ENCODE measurements at places on chromosomes 6 and 20.

DNA sequence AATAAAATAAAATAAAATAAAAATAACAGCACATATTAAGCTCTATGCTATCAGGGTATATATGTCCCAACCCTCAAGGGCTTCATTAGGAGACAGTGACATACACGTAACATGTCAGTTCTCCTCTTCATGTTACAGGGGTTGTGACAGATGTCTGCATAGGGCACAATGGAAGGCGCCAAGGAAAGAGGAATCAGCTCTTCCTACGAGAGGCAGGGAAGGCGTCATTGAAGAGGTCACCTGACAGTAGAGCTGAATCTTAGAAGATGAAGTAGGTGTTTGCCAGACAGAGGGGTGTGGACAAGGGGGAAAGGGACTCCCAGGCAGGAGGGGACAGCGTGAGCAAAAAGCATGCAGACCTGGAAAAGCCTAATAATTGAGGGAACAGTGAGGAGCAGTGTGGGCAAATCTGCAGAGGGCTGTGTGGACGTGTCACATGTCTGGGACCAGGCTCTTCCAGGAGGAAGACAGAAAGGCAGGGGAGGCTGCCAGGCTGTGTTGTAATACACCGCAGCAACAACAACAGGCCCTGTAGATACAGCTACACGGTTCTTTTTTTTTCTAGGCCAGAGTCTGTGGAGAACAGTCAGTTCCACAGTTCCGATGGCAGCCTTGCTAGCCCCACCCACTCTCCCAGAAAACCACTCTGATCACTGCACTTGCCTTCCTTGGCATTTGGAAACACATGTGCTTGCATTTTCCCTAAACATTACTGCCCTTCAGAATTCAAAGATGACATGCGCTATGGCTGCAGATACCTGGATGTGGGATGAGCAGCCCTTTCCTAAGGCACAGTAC is 2.5 kb upstream of the FKBP5 start:
- DNase-seq: no peak

GRCh38 chr20:39935901-39936300 is 753.1 kb downstream of the MAFB start:
- DNase-seq: no peak

DNA sequence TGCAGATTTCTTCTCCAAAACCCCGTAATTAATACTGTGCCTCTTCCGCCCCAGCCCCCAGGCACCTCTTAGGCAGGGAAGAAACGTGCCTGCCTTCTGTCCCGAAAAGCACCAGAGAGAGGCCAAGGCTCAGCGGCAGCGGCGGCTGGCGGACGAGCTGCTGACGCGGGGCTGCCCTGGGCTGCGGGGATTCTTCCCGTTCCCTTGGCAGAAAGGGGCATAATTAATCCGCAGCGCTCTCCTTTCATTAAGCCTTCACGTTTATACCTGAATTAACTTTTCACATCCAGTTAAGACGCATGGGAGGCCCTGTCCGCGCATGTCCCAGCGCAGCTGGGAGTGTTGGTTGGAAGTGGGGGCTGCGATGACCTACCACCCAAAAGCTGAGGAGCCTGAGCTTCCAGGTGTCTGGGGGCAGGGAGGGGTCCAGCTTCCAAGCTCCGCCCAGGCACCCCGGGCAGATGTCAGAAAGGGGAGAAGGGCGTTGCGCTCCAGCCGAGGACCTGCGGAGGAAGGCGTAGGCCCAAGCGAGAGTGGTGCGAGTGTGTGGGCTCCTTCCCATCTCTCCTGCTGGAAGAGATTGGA is 167.4 kb upstream of the LRFN2 start:
- DNase-seq: no peak

DNA sequence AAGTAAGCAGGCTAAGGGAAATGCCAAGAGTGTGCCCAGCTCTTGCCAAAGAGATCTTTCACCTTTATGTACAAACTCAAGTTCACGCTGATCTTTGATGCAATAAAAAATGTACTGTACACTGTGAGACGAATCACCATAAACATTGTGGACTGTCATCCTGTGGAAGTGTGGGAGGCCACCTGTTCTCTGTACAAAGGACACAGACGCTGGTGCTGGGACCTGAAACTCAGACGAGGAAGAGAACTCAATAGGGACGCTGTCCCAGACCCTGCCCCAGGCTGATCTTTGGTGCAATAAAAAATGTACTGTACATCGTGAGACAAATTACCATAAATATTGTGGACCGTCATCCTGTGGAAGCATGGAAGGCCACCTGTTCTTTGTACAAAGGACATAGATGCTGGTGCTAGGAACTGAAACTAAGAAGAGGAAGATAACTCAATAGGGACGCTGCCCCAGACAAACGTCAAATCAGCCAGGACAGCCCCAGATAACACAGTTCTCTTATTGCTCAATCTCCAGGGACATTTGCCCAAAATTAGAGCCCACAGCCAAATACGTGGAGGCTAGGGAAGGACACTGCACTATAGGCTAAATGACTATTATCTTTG is 312.7 kb upstream of the SGK1 start:
- DNase-seq: no peak

- DNase-seq: no peak
Observed at GRCh38 chr6:73513496-73513854, 7.4 kb downstream of the EEF1A1 start.

- no peak for DNase-seq
Observed at GRCh38 chr6:151807513-151808370, at the start of gene ESR1. Gene ESR1, plus strand, starts transcription at chr6:151807682. Its CDS starts 231 bp downstream, at chr6:151807913.

DNA sequence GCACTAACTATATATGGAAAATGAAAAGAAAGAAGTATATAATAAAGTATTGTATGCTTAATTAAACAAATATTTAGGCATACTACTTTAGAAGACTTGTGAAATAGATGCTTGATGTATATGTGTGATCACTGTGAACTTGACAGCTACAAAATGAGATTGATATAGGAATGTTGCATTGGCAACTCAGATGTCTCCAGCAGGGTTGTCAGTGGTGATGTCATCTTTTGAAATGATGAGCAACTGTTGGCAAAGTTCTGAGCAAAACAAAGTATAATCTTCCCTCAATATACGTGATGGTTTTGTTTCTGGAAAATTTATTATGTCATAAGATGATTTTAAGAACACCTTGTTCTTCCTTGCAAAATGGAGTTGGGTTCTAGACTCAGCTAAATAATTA is 133.8 kb downstream of the ARID1B start:
- no peak for DNase-seq

- no peak for DNase-seq
Observed at GRCh38 chr6:139175389-139175948, 40.6 kb downstream of the HECA start.

DNA sequence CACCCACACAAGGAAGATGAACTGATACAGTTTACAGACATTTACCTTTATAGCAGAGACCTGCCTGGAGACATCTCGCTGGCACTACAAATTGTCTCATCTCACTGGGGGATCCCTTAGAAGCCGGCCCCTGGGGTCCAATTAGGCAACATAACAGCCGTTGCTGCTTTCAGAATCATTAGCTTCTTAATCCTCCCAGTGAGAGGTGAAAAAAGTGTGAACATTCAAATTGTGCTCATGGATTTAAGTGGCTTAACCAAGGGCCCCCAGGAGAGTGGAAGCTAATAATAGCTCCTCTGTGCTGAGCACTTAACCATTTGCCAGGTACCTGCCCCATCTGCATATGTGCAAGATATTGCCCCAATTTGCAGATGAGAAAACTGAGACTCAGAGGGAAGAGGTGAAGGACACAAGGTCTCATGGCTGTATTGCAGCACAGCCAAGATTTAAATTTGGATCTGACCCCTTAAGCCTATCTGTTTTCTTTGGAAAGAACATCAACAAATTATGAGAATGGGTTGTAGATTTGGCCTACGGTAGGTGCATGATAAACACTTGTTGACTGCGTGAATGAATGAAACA is 101.0 kb downstream of the EYA2 start:
- DNase-seq: no peak

DNA sequence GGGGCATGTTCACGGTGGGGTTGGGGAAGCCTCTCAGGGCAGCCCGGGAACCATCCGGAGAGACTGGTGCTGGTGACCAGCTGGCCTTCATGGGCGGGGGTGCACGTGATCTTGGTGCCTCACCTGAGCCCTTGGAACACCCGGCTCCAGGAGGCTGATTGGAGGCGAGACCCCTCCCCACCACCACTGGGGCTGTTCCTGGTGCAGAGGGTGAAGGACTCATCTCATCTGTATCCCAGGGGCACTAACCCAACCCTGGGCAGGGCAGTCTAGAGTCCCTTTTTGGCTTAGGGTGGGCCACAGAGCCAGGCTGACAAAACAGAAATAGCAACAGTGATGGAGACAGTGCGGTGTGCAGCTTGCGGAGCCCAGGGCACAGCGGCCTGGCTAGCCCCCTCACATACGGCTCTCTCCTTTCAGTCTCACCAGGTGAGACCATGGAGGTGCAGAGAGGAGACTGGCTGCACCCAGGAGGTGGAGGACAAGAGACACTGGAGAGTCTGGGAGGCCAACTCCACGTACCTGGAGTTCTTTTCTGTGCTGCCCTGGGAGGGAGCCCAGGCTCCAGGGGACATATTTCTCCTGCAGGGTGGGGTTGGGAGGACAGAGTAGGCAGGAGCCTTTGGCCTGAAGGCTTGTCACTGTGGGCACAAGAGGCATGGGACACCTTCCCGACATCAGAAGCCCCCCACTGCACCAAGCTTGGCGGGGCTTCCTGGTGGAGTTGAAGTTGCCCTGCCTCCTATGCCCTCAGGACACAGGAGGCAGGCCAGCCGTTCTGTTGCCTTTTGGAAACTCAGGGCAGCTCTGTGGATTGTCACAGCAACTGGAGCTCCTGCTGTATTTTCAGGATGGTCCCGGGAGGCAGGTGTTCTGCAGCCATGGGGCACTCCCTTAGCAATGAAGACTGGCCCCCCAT is 106.0 kb downstream of the SYCP2 start:
- no peak for DNase-seq

GRCh38 chr20:22719167-22719591 is 134.8 kb upstream of the FOXA2 start:
- DNase-seq: no peak

DNA sequence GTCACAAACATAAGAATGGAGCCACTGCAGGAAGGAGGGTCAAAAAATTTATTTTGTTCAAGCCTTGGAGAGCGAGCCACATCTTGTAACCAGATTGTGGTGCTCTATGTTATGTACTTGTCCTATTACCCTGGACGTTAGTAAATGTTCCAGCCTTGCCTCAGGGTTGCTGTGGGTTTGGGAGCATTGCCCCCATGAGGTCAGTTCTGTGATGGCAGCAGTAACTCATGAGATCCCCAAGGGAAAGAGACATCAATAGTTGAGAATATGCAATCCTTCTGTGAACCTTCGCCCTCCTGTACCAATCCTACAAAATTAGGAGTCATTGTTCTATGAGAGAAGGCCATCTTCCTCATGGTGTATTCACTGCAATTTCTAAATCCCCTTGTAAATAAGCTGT is 16.4 kb upstream of the CFAP206 start:
- DNase-seq: no peak

GRCh38 chr6:72624557-72625160 is 2.8 kb downstream of the KCNQ5 start:
- no peak for DNase-seq

DNA sequence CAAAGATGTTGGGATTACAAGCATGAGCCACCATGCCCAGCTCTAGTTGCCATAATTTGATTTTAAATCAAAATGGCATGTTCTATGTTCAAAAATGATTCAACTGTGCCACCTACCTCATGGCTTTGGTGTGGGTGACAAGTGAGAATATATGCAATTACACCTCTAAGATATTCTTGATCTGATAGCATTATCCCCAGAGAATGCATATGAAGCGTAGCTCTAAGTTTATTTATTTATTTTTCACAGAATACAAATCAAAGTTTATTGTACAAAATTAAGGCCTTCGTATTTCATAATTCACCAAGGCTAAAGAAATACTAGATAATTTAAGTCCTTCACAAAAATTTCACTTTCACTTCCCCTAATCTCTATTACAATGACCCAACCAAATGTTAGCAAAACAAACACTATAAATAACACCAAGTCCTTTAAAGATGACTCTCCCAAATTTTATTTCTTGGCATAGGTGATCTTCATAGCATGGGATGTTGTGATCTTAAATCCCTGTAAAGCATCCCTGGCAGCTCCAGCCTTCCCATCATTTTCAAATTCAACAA is 205.9 kb upstream of the TAB2 start:
- no peak for DNase-seq

DNA sequence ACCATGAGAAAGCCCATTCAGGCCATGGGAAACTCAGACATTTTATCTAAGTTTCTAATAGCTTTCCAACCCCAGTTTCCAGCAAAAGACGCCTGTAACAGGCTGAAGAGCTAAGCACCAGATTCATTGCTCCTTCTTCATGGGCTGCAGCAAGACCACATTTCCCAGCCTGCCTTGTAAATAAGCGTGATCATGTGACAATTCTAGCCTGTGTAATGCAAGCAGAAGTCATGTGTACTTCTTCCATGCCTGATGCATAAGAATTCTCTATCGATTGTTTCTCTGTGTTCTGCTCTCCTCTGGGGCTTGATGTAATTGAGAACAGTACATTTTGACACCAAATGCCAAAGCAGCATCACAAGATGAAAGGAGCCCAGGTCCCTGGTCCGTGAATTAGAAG is 6.8 kb downstream of the PCSK2 start:
- no peak for DNase-seq

- no peak for DNase-seq
Observed at GRCh38 chr20:24507182-24507853, 37.9 kb downstream of the SYNDIG1 start.

DNA sequence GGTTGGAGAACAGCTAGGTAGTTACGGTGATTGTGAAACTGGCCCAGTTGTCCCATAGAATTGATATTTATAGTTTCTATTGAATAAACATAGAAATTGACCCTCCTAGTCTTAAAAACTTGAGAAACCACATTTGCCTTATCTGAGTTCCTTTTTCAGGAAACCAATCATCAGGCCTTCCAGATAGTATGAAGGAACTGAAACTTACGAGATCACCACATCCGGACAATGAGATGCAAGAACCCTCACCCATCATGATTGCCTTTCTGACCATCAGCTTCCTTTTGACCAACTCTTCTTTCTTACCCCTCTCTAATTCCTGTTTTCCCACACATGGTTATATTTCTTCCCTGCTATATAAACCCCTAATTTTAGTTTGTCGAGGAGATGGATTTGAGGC is 21.8 kb downstream of the SLC35F1 start:
- DNase-seq: no peak

DNA sequence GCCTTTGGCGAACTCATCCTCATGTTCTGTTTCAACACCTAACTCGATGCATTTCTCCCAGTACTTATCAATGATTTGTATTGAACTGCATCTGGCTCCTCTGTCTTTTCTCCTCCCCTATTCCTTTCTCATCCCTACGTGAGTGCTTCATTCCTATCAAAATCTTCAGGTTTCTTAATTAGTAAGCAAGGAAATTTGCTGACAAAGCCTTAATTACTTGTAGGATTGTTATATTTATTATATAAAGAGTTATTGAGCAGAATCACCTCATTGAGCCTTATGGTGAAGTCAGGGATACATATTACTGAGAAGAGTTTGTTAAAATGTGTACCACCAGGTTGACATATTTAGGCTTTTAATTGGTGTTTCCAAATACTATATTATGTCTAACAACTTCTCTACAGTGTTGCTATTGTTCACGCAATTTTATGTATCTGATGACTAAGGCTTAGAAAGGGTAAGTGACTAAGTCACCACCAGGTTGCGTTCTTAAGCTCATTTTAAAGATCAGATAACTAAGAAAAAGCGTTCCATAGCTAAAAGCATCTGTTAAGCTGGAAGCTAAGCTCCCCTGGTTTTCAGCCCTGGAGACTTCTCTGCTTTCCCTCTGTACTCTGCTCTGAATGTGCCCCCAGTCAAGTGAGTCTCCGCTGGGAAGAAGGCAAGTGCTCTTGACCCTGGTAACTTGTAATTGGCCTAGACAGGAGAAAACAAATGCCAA is 18.9 kb downstream of the SCGN start:
- DNase-seq: no peak

- no peak for DNase-seq
Observed at GRCh38 chr20:45173522-45173921, 1.2 kb upstream of the PI3 start.

Data from stimulated activated CD8-positive, alpha-beta memory T cell treated with anti-CD3 and anti-CD28 coated beads, Interleukin-4, amount 100 ng/mL, for 1 hour (primary cell).